ENCODE measurements at places on chromosomes 16 and 17.
A peak's percentile ranks its signal among the peaks of the same experiment; 100 is the strongest.

- DNase-seq = no peak
These were observed 769.0 kb downstream of the KCNJ2 start for GRCh38 chr17:70938336-70938735.

- DNase-seq = no peak
These were observed 78.7 kb downstream of the VMP1 start for GRCh38 chr17:59786213-59786535.

- DNase-seq = no peak
These were observed 74.2 kb downstream of the CRISPLD2 start for GRCh38 chr16:84893849-84894599.

DNA sequence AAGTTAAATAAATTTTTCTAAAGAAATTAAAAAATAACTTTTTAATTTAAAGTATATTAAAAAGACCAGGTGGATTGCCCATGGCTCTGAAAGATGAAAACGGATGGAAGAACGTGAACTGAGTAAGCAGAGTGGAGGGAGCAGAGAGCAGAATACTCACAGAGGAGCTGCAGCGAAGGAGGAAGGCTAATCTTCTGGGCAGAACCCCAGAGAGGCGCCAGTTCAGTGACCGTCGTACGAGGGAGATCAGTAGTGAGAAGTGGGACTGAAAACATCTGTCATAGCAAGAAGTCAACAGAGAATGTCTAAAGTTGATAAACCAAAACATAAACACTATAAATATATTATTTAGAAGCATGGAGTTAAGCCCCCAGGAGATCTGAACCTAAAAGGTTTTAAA lies 34.9 kb downstream of the UBE2G1 start:
- DNase-seq = no peak

DNA sequence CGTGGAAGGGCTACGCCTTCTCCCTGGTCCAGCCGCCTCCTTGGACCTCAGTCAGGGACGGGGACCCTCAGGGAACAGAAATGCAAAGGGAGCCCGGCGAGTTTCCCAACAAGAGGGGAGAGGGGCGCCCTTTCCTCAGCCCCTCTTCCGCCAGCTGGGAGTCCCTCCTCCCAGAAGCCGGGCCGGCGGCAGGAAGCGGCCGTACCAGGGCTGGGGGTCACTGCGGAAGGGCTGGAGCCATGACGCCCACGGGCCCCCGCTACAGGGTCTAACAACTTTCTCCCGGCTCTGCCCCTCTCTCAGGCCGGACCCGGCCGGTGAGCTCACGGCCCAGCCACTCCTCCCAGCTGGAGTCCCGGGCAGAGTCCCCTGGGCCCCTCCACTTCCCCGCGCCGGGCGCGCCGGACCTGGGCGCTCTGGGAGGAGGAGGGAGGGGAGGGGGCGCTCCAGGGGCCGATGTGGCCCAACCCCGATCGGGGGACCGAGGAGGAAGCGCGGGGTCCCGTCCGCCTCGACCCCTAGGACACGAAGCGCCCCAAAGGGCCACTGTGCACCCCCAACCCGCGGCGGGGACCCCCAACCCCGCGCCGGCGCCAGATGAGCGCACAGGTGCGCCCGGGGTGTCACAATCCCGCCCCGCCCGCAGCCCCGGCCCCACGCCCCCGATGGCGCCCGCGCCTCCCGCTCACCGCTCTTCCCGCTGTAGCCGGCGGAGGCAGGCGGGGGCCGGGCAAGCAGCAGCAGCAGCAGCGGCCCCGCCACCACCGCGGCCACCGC lies 578 bp downstream of the PGAP6 start:
- peak; percentile 72 for DNase-seq

DNA sequence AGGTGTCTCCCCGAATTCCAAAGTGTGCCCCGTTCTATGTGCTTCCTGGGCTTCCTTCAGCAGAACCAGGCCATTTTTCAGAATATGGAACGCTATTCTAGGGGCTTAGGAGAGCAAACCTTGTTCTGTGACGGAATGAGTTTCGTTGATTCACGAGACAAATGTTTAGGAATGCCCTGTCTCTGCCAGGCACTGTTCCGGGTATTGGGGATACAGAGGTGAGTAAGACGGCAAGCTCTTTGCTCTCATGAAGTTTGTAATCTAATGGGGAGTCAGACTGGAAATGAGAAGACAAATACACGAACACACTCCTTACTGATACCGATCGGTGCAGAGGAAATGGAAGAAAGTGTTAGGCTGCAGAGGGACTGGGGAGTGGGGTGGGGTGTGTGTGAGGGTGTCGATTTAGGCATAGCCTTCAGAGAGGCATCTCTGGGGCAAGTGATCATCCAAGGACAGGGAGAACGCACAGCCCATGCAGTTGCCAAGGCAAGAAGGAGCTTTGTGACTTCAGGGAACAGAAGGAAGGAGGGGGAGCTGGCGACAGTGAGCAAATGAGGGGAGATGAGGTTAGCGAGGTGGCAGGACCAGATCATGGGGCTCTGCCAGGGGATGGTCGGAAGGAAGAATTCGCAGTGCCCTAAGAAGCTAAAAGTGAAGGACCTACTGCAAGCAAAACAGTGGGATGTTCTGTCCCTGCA lies 189.6 kb downstream of the MSI2 start:
- DNase-seq = no peak

- DNase-seq = no peak
These were observed 25.3 kb upstream of the PYY start for GRCh38 chr17:43979011-43979410.

GRCh38 chr16:82157534-82157812 lies 12.6 kb downstream of the MPHOSPH6 start:
- no peak for DNase-seq

- DNase-seq = no peak
These were observed 92.9 kb upstream of the SALL1 start for GRCh38 chr16:51243936-51244436.

DNA sequence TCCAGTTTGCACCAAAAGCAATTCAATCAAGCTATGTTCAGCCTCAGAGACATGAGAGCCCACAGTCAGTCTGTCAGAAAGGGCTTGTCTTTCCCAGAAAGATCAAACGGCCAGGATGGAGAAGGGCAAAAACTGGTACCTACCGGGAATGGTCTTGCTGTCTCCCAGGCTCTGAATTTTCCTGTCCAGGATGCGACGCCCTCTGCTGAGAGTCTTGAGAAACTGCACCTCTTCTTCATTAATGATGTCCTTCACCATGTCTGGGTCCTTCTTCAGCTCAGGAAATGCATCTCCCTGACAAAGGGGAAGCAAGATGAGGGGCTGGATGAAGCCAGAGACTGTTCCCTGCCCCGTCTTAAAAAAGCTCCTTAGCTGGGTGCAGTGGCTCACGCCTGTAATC lies 15.8 kb upstream of the EXOSC6 start:
- peak; percentile 64 for DNase-seq

DNA sequence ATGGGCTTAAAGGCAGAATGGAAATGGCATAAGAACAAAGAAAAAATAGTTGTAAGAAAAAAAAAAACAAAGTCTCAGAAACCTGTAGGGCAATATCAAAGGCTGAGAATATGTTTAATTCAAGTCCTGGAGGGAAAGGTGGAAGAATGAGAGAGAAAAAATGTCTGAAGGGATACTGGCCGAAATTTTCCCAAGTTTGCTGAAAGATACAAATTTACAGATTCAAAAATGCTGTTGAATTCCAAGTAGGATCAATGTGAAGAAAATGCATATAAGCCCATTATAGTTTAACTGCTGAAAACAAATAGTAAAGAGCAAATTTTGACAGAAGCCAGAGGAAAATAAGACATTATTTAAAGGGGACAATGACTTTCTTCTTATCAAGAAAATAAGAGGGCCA lies 6.6 kb upstream of the USP22 start:
- DNase-seq = no peak

GRCh38 chr16:7834771-7835431 lies 502.3 kb downstream of the RBFOX1 start:
- no peak for DNase-seq

DNA sequence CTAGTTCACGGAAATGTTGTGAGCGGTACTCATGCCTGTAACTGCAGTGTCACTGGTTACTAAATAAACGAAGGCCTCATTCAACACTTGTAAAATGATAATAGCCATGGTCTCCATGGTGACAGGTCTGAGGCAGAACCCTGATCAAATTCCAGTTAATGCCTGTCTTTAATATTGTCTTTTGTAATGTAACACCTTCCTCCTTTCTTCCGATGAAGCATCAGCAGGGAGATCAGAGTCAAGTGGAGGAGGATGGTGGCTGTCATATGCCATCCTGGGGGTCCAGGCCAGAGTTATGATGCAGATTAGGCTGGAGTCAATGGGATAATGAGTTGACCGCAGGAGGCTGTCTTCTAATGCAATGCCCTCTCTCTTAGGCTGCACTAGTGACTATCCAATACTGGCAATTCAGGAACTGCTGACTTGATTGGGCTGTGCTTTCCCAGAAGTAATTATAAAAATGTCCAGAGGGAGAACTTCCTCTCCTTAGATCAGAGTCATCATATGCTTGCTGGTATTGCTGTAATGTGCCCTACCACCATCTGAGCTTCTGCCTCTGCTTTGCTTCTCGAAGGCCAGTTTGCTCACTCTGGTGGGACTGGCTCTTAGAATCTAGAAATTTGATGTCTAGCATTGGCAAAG lies 419.1 kb downstream of the CA10 start:
- DNase-seq = no peak

DNA sequence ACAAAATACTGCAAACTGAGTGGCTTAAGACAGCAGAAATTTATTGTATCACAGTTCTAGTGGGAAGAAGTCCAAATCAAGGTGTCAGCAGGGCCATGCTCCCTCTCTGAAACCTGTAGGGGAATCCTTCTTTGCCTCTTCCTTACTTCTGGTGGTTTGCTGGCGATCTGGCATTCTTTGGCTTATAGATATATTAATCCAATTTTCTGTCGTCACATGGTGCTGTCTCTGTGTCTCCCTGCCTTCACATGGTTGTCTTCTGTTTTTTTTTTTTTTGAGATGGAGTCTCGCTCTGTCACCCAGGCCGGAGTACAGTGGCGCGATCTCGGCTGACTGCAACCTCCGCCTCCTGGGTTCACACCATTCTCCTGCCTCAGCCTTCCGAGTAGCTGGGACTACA lies 6.8 kb upstream of the AKAP1 start:
- no peak for DNase-seq

GRCh38 chr17:59433586-59433985 lies 102.1 kb downstream of the YPEL2 start:
- DNase-seq = no peak

DNA sequence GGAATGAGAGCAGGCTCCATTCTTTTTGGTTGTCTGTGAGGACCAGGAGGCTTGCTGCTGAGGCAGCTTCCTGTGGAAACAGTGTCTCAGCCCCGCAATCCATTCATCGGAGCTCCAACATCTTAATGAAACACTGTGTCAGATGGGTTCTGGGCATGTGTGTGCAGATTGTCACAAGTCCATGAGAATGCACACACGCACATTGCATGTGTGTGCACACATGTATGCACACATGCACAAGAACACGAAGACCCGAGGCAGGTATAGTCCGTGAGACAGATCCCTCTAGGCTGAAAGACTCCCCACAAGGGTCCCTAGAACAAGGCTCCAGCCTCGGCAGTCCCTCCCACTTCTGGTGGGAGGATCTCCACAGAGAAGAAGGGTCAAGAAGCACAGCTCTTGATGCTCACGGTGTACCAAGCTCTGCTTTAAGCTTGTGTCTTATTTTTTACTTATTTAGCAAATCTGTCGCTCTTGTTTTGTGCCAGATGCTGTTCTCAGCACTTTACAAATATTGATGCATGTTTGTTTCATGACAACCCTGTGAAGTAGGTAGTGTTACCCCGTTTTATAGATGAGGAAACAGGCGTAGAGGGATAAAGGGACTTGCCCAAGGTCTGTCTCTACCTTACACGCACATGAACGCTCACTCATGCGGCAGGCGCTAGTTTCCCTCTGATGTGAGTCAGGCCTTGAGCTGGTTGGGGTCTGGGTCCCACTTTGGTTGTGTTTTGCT lies 213.1 kb downstream of the SEC14L1 start:
- peak; percentile 50 for DNase-seq

GRCh38 chr17:72376526-72377345 lies 255.9 kb downstream of the SOX9 start:
- DNase-seq = peak; percentile 14

DNA sequence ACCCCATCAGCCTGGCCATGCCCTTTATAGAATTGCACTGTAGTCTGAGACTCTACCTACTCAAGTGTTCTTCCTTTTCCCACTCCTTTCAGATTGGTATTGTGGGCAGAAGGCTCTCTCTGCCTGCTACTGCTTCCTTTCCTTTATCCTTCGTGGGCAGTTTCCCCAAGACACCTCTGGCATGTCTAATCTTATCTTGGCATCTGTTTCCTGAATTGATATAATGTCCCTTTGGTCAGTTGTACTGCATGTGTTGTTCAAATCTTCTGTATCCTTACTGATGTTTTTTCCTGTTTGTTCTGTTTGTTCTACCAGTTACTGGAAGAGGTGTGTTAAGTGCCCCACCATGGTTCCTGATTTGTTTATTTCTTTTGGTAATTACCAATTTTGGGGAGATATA lies 29.5 kb upstream of the MSI2 start:
- DNase-seq = no peak

DNA sequence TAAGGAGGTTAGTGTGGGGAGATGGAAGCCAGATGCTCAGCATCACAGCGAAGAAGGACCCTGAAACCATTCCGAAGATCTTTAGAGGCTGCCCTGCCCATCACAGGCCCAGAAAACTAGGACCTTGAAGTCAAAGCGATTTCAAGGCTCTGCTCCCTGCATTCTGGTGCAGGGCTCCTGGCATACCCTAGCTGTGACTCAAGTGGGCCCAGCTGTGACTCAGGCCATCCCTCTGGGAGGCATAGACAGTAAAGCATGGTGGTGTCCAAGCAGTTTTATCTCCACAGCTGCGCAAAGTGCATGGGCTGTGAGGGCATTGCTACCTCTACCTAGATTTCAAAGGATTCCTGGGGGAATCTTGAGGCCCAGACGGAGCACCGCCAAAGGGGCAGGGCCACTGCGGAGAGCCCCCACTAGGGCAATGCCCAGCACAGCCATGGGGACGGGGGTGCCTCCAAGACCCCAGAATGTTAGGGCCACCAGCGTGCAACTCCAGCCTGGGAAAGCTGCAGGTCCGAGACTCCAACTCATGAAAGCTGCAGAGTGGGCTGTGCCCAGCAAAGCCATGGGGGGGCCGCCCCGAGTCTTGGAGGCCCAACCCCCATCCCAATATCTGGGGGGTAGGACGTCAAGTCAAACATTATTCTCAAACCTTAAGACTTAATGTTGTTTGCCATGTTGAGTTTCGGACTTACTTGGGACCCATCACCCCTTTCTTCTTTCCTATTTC lies 11.7 kb upstream of the ZNF594 start:
- DNase-seq = no peak

GRCh38 chr17:57044976-57045867 lies 39.8 kb upstream of the AKAP1 start:
- DNase-seq = no peak

DNA sequence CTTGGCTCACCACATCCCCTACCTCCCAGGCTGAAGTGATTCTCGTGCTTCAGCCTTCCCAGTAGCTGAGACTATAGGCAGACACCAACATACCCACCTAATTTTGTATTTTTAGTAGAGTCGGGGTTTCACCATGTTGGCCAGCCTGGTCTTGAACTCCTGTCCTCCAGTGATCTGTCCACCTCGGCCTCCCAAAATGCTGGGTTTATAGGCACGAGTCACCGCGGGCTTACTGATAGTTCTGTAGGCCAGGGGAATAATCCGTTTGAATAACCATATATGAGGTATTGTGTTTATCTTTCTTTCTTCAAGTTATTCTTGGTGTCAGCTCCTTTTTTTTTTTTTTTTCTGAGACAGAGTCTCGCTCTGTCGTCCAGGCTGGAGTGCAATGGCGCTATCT lies 7.7 kb downstream of the FAM234A start:
- no peak for DNase-seq

- no peak for DNase-seq
These were observed 73.7 kb downstream of the IRX3 start for GRCh38 chr16:54212893-54213292.

- no peak for DNase-seq
These were observed 763 bp upstream of the TOM1L1 start for GRCh38 chr17:54899721-54900456.

- DNase-seq = no peak
These were observed 20.6 kb downstream of the SSH2 start for GRCh38 chr17:29909236-29910003.
